Left forelimb (tissue), 1 donor: ENCODE measurements at places on chromosomes 5 and 9.

- no peak for DNase-seq
Observed at GRCh38 chr5:133360693-133361472, 251.5 kb downstream of the FSTL4 start.

DNA sequence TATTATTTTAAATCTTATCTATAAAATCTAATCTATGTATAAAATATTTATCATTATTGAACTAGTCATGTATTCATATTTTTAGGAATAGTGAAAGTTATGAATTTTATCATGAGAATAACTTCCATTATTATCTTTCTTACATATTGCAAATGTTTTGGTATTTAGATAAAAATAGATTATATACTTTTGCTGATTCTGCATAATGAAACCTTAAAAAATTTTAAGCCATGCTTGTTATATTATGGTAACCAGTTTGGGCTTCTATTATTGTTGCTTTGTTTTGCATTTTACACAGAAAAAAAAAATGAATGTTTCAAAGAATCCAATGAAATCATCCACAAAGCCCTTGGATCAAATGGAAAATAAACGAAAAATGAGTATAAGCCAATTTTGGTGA lies 772.5 kb downstream of the NR2F1-AS1 start:
- no peak for DNase-seq

DNA sequence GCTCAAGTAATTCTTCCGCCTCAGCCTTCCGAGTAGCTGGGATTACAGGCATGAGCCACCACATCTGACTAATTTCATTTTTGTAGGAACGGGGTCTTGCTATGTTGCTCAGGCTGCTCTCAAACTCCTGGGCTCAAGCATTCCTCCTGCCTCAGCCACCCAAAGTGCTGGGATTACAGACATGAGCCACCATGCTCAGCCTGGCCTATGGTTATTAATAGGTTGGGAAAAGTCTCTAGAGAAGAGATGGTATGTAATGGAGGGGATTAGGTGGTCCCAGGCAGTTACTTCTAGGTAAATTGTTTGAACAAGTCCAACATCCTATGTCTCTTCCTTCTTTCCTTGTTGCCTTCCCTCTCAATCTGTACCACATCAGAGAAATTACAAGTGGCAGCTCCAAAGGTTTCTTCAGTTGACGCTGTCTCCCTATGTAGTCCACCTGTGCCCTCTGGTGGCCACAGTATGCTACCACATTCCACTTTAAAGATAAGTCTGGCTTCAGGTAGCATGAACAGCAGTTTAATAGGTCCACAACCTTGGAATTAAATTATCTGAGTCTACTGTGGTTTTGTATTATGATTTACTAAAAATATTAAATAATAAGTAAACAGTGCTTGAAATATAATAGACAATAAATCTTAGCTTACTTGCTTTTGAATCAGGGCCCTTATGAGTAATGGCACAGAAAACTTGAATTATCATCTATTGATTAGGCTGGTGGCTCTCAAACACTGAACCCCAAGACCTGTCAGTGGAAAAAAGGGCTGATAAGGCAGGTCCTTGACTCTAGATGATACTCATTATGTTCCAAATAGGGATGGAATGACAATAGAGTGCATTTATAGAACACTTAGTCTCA lies 9.7 kb downstream of the TIGD6 start:
- DNase-seq: no peak

DNA sequence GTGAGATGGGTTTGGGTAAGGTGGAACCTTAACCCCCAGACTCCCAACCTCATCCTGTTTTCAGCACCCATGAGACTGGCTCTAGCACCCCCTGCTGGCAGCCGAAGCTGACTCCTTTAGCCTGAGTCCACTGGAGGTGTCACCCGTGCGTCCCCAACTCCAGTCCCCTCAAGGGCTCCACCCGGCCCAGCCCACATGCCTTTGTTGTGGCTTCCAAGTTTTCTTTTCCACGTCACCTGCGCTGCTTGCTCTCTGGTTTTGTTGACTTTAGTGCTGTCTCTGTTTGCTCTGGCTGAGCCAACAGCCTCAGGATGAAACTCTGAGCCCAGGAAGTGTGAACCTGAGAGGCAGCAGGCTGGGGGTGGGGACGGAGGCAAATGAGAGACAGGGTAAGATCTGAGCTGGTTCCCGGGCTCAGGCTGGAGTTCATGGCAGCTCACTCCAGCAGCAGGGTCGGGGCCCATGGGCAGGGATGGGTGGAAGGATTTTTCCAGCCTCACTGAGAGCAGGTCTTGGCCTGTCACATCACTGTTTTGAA lies 13.2 kb upstream of the AQP7 start:
- no peak for DNase-seq

DNA sequence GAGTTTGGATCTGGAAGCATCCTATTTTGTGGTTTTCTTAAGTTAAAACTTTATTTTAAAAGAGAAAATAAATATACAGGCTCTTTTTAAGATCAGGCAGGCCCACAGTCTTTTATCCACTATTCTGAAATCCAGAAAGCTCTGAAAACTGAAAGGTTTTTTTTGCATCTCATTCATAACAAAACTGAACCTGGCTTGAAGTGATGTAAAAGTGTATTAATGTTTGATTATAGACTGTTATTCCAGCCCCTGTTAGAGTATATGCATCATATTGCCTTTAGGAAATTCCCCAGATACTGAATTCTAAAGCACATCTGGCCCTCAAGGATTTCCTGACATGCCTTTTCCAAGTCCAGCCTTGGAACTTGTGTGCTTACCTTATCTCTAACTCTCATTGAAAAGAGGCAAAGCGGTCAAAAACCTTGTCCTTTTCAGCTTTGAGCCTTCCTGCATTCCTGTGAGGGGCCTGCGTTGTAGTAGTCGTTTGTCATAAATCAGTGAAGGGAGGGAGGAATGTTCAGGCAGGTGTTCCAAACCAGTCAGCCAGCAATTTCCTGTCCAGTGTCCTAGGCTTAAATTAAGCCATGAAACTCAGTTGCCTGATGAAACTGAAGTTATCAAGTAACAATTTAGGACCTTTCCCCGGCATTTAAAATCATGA lies 110.4 kb downstream of the TLE4 start:
- DNase-seq: no peak

DNA sequence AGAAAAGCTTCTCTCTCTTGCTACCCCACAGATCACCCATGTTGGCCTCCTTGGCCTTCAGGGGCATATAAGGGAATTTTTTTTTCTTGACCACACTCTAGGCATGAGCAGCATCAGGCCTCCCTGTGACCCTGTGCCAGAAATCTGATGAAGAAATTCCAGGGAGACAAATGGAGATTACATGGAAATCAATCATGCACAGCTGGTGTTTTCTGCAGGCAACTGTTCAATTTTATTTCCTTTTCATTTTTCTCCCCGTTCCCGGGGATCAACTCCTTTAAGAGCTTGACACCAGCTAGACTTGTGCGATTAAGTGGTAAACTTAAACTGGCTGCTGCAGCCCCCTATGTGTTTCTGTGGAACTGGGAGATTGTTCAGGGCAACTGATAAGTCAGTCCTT lies 59.3 kb downstream of the GALNT10 start:
- no peak for DNase-seq

DNA sequence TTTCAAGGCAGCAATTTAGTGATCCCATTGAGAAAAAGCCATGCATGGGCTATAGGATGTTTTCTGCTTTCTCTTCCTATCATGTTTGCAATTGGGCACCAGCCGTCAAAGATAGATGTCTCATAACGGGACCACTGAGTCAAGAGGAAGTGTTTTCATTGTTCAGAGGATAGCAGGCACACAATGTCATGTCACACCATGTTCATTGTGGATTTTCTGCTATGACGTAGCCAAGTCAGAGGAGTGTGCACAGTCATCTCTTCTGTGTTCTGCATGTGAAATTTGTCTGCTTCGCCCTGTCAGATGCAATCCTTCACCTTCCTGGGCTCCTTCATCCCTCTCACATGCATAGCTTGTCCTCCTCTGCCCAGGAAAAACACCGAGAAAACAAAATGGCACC lies 106.0 kb downstream of the CD180 start:
- DNase-seq: no peak

DNA sequence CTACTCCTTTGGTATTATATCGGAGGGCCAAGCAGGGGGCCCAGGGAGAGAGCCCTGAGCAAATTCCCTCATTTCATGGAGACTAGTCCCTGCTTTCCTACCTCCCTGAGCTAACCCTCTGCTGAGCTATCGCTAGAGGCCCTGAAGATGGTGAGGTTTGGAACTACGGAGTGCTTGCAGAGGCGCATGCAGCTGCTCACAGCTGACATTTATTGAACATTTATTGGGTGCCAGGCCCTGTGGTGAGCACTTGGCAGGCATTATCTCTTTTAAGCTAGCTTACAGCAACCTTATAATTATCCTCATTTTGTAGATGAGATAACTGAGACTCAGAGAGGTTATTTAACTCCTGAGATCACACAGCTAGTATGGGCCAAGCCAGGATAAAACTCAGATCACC lies 9.8 kb downstream of the FAT2 start:
- no peak for DNase-seq

- DNase-seq: peak; percentile 85
Observed at GRCh38 chr5:139747583-139748504, 47.8 kb upstream of the PSD2 start.

DNA sequence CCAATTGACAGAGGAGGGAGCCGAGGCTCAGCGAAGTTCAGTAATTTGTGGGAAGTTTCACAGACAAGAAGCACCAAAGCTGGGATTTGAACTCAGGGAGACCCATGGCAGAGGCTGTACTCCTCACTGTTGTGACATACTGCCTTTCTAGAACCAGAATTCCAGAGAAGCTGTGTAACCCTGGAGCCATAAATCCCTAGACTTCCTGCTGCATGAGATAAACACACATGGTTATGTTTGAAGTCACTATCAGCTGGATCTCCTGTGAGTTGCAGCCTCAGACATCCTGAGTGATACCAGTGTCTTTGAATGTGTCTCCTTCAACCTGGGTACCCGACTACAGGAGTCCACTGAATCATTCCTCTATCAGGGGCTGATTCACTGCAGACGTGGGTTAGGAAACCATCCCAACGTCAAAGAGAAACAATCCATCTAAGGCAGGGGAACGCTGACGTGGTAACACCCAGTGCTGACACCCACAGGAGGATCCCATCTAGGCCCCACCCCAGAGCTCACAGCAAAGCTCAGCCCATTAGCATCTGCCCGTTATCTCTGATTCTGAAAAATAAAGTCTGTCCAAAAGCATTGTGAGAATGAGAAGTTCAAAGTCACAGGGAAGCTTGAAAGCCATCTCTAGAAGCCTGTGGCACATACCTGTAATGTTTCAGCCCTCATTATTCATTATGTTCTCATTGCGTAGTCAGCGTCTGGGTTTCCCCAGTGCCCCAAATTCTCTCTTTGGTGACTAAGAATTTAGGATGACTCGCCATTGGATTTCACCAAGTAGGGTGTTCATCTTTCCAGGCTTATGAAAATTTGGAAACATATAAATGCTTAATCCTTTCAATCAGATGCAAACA lies 36.3 kb upstream of the BASP1 start:
- no peak for DNase-seq

- no peak for DNase-seq
Observed at GRCh38 chr5:117859176-117859575, 1129.2 kb downstream of the DTWD2 start.

- DNase-seq: no peak
Observed at GRCh38 chr5:96219580-96220281, 213.3 kb downstream of the PCSK1 start.

GRCh38 chr5:59813761-59814536 lies 79.6 kb downstream of the PDE4D start:
- no peak for DNase-seq

- DNase-seq: no peak
Observed at GRCh38 chr5:87398981-87399614, 13.6 kb downstream of the CCNH start.

- no peak for DNase-seq
Observed at GRCh38 chr9:34545497-34545896, 22.7 kb upstream of the ENHO start.

GRCh38 chr9:106321394-106322180 lies 541.4 kb upstream of the ZNF462 start:
- no peak for DNase-seq

DNA sequence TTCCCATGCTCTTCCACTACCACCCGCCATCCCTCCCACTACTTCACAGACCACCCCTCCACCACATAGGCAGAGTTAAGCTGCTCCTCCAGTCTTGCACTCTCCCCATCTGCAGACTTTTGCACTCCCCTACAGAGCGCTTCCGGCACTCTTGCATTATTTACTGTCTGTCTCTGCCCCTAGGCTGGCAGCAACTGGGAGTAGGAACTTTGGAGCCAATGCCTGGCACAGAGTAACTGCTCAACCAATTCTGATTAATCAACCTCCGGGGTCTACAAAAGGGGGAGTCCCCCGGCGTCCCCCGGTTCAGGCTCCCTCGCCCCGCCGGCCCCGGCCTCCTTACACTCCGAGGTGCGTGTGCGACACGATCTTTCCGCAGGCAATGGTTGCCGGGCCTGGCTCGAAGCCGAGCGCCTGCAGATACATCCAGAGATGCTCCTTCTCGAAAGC lies 498 bp downstream of the HAUS6 start:
- no peak for DNase-seq

GRCh38 chr9:25814023-25814422 lies 135.8 kb upstream of the TUSC1 start:
- DNase-seq: no peak

DNA sequence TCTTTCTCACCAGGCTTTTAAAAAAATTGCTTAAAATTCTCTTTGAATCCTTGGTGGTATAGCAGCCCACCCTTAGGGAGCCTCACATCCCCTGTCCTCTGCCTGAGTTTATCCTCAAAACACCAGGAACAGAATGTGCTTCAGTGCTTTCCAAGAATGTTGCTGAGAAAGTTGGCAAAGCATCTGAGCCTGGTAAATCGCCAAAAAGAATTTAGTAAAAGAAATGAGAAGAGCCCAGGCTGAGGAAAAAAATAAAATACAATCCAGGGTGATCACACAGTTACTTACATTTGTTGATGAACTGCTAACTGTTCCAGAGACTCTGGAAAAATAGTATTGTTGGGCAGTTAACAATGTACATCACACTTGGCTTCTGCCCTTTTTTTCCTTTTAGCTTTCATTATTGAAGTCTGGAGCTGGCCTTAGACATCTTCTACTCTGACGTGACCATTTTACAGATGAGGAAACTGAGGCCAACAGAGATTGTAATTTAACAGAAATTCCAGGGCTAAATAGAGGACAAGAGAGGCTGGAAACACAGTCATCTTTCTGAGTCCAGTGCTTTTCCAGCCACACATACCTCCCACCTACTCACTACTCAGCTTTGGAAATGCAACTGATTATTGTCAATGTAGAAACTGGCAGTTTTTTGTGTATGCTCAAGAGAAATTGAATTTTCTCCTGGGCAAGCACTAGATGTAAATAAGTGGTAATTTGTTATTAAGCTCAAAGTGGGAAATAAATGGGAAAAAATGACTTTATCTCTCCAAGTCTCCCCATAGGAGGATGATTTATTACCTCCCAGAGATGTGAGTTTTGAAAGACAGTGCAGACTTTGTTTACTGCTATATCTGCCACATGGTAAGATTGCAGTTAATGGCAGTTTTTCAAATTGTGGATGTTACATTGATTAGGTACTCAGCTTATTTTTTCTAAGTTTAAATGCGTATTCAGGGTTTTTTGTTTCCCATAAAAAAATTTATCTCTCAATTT lies 86.7 kb upstream of the ALDH1A1 start:
- DNase-seq: no peak
